Mesendoderm (in vitro differentiated cells): ENCODE measurements at places on chromosomes 5 and 9.

DNA sequence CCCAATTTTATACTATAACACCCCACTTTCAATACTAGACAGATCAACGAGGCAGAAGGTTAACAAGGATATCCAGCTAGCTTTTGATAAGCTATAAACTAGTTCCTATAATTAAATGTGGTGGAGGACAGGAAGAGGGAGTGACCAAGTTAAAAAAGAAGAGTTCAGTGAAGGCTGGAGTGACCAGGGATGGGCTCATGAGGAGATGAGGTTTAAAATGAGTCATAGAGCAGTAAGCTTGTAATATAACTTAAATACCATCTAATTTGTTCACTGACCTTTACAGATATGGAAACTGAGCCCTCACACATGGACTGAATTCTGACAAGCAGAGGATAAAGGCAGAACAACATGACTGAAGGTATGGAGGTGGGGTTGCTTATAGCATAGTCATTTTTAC is 284.5 kb downstream of the SPATA31D1 start:
- DNase-seq = no peak

DNA sequence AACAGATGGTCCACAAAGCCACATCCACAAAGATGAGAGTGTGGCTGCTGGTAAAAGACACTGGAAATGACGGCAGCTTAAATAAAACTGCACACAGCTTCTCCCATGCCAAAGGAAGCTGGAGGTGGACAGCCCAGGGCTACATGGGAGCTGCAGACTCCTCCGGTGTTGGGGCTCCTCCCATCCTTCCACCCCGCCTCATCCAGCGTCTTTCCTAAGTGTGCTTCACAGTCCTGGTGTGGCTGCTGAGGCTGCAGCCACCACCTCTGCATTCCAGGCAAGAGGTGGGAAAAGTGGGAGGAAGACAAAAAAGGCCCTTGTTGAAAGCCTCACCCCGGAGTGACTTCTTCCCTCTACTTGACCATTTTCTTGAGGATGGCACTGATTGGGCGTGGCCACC is 37.0 kb upstream of the IRX4 start:
- DNase-seq = no peak

DNA sequence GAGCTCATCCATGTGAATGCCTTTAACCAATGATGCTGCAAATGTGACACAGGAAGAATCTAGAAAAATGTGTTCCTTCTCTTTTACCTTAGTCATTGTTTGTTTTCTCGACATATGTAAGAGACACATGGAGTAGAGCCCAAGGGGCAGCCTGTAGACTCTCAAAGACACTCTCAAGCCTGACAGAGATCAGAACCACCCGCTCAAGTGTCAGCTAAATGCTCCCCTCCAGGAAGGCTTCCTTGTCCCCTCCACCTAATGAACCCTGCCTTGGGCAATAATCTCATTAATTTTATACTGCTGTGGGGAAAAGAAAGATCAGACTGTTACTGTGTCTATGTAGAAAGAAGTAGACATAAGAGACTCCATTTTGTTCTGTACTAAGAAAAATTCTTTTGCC is 157.4 kb downstream of the MUSK start:
- DNase-seq = no peak

DNA sequence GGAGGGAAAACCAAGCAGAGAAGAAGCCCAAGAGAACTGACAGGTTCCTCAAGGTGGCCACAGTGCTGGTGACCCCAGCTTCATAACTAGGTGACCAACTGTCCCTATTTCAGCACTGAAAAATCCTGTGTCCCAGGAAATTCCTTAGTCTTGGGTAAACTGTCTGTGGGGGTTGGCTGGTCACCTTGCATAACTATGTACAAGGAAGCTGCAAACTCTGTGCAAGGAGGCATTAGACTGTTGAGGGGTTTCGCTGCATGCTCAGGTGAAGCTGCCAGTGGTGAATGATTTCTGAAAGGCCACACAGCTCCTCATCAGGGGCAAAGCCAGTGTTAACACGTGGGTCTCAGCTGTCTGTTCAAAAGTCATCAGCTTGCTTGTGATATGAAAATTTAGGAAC is 36.9 kb downstream of the PCSK5 start:
- no peak for DNase-seq

- no peak for DNase-seq
Measured at GRCh38 chr9:134837529-134837928, 43.1 kb upstream of the FCN2 start.

GRCh38 chr5:55896663-55897062 is 45.5 kb downstream of the IL31RA start:
- DNase-seq = no peak

GRCh38 chr9:129836311-129837007 is 1.2 kb downstream of the USP20 start:
- no peak for DNase-seq
